ENCODE measurements at places on chromosomes 4 and X.

GRCh38 chr4:133982533-133983224 is 218.9 kb downstream of the PABPC4L start:
- no peak for DNase-seq

DNA sequence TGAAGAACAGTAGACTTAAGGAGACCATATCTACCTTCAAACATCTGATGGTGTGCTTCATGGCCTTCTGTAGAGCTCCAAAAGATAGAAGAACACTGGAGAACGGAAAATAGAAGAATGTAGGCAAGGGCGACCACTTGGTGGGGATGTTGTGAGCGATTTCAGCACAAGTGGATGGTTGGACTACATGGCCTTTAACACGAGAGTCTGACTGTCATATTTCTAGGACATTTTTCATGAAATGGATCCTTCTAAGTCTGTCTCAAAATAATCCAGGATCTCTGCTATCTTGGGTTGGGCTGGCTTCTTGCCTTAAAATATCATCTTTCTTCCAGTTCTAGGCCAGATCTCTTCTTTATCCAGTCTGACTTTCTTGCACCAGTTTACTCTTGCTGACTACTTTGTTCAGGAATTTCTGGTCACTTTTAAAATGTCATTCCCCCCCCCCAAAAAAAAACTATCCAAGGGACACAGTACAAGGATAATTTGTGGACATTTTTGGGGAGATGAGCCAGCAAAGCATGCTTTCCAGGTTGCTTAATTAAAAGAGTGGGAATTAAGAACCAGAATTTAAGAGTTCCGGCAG is 1.2 kb upstream of the MID1IP1 start:
- DNase-seq: no peak

- no peak for DNase-seq
These were observed 10.0 kb upstream of the RNF128 start for GRCh38 chrX:106716463-106716862.

GRCh38 chrX:75596178-75596577 is 73.3 kb upstream of the ZDHHC15 start:
- no peak for DNase-seq

DNA sequence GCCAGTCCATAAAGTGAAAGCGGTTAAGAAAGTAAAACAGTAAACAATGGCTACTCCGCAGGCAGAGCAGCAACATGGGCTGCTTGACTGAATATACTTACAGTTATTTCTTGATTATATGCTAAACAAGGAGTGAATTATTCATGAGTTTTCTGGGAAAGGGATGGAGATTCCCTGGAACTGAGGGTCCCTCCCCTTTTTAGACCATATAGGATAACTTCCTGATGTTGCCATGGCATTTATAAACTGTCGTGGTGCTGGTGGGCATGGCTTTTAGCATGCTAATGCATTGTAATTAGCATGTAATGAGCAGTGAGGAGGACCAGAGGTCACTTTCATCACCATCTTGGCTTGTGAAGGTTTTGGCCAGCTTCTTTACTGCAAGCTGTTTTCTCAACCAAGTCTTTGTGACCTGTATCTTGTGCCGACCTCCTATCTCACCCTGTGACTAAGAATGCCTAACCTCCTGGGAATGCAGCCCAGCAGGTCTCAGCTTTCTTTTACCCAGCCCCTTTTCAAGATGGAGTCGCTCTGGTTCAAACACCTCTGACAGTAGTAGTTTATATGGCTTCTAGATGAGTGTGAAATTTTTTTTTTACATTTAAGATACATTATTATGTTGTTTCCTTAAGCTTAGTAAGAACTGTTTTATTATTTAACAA is 514.8 kb upstream of the TENM3 start:
- DNase-seq: no peak

DNA sequence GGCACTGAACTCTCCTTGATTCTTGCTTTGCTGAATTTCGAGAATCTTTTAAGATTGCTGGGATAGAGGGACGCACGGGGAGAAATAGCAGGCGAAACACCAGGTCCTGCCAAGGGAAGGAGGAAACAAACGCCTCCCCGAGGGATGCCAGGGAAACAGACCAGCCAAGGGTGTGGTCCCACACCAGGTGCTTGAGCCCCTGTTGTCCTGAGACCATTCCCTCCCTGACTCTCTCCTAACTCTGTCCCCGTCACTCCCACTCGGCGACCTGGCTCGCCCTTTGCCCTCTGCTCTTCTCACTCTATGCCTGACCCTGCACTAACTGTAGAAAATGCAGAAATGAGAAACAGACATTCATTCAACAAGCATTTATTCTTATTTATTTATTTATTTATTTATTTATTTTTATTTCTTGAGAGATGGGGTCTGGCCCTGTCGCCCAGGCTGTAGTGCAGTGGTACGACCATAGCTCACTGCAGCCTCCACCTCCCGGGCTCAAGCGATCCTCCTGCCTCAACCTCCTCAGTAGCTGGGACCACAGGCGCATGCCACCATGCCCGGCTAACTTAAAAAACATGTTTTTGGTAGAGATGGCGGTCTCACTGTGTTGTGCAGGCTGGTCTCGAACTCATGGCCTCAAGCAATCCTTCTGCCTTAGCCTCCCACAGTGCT is 16.2 kb downstream of the CTAG1B start:
- no peak for DNase-seq

- no peak for DNase-seq
These were observed 12.3 kb downstream of the MSL3 start for GRCh38 chrX:11770320-11770719.

GRCh38 chr4:40991908-40992307 is 222.4 kb downstream of the APBB2 start:
- DNase-seq: no peak

GRCh38 chr4:83581411-83582288 is 45.7 kb downstream of the GPAT3 start:
- DNase-seq: no peak

DNA sequence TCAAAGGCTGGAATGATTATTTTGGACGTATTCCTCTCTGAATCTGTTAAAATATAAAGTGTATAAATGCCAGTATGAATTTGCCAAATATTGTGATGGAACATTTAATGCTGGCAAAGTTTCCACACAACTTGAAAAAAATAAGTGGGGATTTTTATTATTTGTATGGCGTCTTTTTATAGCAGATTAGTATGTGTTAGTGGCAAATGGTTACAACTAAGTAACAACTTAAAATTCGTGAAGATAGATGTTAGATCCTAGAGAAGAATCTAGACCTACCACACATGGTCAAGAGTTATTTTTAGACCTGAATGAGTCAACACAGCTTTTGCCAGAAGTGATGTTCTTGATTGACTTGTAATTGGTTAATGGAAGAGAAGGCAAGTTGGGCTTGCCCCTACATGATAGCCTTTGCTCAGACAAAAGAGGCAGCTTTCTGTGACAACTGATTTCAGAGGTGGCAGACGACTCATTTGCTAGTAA is 4.8 kb downstream of the CPE start:
- DNase-seq: no peak

DNA sequence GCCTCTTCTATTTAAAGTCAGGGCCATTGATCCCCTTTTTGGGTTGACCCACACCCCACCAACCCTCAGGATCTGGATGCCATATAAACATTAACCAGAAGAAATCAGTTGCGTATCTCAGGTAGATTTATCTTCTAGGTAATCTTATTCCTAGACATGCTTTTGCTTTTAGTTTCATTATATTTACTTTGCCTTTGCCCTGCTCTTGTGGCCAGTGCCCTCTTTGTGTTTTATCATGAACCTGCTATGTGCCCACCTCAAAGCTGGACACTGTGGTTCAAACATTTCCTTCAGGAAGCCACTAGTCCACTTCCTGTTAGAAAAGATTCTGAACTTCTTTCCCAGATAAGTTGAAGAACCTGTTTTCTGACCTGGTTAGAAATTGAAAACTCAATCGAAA is 117.4 kb upstream of the EDNRA start:
- DNase-seq: no peak

- DNase-seq: no peak
These were observed 325.2 kb downstream of the CAMK2D start for GRCh38 chr4:113436360-113436759.

- no peak for DNase-seq
These were observed 47.2 kb downstream of the UGT2B11 start for GRCh38 chr4:69167300-69167699.

DNA sequence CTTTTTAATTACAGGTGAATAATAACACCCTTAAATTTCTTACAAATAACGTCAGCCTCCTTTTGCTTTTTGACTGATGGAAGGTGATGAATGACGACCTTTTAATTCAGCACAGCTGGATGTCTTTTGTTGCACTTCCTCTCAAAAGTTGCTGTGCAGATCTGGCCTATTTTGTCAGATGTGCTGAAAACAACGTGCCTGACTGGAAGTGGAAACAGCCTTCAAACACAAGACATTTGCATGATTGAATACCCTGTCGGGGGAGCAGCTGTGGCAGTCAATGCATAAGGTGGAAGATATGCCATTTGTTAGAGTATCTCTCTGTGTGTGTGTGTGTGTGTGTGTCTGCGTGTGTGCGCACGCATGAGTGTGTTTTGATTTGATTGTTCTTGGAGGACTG is 579.7 kb downstream of the SPRY1 start:
- no peak for DNase-seq

GRCh38 chr4:48008021-48008596 is 8.4 kb downstream of the CNGA1 start:
- no peak for DNase-seq

DNA sequence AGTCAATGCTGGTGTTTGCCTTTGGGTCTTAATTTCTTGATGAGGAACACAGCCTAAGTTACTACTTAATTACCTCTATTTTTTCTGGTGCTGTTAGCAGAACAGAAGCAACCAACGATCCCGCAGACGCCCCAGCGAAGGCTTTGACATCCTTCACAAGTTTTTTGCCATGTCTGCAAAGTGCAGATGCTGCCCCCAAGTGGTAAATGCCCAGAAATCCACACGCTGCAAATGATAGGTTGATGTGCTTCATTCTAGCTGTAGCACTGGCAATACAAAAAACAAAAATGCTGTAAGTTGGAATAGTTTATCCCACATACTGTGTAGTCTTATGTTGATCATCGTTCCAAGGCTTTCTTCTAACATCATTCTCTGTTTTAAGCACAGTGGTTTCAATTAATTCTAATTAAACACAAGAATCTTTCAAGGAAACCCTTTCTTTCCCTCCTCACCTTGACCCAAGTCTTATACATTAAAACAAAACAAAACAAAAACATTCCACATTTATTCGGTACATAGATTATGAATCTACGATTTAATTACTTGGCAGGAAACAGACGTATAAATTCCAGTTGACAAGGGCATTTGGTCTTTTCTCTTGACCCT is 1.2 kb downstream of the PNPLA4 start:
- peak; percentile 15 for DNase-seq

GRCh38 chrX:12936947-12937346 is 30.5 kb downstream of the TLR8 start:
- DNase-seq: no peak

DNA sequence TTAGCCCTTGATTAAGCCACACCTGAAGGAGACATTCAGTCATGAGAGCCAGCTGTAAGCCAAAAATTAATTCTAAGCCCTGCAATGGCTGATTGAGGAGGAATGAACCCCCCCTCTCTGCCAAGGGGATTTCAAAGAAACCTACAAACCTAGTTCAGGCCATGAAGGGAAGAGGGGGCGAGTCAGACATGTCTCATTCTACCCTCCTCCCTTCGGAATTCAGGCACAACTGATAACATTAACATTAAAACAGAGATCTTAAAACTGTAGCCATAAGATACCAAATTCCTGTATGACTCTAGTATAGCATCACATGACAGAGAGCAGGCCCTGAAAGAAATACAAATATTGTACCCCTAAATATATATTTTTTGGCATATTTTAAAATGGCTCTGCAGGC is 40.4 kb upstream of the AFAP1 start:
- DNase-seq: no peak

GRCh38 chr4:102735582-102735981 is 25.2 kb downstream of the MANBA start:
- DNase-seq: no peak

DNA sequence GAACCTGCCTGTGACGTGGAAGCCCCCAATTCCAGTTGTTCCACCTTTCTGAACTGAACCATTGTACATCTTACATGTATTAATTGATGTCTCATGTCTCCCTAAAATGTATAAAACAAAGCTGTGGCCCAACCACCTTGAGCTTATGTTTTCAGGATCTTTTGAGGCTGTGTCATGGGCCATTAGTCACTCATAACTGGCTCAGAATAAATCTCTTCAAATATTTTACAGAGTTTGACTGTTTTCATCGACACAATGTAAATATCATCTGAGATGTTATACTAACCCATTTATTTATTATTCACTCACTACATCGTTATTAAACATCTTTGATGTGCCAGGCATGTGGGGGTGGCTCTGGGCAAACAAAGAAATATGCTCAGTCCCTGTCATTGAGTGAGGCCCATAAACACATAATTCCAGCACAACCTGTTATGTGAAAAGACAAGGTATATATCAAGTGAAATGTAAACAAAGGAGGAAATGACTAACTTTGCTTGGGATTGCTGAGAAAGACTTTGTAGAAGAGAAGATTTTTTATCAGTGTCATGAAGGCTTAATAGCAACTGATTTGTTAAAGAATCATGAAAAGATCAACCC is 34.5 kb upstream of the PPM1K start:
- DNase-seq: no peak

- no peak for DNase-seq
These were observed 189.4 kb downstream of the MAB21L2 start for GRCh38 chr4:150771382-150771781.

GRCh38 chrX:44228621-44229020 is 114.9 kb downstream of the EFHC2 start:
- DNase-seq: no peak

DNA sequence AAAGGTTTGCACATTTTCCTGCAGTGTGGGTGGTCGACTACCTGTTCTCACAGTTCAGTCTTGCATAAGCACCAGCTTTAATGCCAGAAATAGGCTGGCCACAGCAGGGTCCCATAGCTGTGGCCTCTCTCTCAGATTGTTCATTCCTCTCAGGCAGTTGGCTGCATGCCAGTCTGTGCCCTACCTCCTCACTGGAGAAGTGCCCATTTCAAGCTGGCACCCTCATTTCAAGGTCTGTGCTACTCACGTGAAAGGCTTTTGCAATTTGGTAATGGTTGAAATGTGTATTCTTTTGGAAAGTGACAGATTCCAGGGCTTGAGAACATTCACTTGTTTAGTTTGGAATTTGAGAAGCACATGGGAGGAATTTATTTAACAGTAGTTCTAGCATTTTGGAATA is 28.9 kb upstream of the MTMR1 start:
- DNase-seq: no peak

DNA sequence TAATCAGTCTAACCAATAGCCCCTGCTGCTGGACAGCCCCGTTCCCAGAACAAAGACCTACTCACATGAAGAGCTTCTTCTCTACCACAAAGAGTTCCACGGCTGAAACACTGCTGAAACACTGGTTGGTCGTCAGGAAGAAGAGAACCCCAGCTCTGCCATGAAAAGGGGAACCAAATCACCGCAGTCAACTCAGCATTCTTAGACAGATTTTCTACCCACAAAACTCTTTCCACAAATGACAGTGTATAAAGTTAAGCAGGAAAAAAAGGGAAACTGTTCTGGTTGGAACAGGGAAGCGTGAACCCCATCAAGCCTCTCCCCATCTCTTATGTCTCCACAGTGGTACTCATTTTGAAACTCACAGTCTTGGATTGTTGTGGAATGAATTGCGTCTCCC is 57.3 kb downstream of the ABCG2 start:
- no peak for DNase-seq

- DNase-seq: no peak
These were observed 20.2 kb upstream of the TMEM184C start for GRCh38 chr4:147596981-147597380.

Measured in activated CD8-positive, alpha-beta memory T cell treated with anti-CD3 and anti-CD28 coated beads for 1 hour (primary cell).